GM18507 (cell line): ENCODE measurements at places on chromosomes 4 and X.
A peak's percentile ranks its signal among the peaks of the same experiment; 100 is the strongest.

DNA sequence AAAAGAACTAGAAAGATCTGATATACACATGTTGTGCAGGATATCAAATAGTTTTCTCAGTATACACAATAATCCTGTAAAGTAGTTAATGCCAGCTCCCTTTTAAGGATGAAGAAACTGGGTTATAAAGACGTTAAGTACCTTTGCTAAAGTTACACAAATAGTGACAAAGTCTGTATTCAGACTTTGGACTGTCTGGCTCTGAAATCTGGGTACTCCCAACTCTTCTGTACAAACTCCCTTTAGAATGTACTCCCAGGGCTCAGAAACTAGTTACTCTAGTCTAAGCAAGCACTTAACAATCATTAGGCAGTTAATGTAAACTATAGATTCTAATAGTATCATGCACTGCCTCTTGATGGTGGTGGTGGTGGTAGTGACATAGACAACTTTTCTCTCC, 7.2 kb downstream of the GPRASP3 start:
- no peak for DNase-seq

- DNase-seq: no peak
Observed at GRCh38 chr4:84498203-84498934, 723 bp downstream of the NKX6-1 start.

GRCh38 chr4:31043382-31044062, 323.4 kb downstream of the PCDH7 start:
- DNase-seq: no peak

- DNase-seq: no peak
Observed at GRCh38 chr4:122845066-122845465, 18.4 kb downstream of the FGF2 start.

DNA sequence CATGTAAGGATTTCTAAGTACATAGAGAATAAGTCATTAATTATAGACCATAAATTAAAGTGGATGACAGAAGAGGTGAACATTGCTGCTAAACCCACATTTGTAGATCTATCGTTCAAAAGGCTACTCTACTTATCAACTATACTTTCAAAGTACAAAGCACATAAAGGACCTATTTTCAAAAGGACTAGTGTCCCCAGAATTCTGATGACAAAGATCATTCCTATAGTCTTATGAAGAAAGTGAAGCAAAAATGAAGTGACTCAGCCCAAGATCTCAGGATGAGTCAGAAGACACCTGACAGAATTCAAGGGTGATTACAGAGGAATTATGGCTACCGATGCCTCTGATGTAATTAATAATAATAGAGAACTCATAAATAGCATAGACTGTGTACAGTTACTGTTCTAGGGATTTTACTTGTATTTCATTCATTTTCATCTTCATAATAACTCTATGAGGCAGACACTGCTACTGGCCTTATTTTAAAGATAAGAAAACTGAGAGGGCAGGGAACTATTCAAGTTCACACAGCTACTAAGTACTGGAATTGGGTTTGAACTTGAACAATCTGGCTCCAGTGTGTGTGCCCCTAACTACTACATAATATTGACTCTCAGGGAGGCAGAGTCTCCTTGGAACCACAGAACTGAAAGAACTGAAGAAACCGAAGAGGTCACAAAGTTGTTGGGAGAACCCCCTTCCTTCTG, 17.1 kb downstream of the USP46 start:
- peak; percentile 25 for DNase-seq

GRCh38 chr4:622071-622995, 3.0 kb upstream of the PDE6B start:
- no peak for DNase-seq

DNA sequence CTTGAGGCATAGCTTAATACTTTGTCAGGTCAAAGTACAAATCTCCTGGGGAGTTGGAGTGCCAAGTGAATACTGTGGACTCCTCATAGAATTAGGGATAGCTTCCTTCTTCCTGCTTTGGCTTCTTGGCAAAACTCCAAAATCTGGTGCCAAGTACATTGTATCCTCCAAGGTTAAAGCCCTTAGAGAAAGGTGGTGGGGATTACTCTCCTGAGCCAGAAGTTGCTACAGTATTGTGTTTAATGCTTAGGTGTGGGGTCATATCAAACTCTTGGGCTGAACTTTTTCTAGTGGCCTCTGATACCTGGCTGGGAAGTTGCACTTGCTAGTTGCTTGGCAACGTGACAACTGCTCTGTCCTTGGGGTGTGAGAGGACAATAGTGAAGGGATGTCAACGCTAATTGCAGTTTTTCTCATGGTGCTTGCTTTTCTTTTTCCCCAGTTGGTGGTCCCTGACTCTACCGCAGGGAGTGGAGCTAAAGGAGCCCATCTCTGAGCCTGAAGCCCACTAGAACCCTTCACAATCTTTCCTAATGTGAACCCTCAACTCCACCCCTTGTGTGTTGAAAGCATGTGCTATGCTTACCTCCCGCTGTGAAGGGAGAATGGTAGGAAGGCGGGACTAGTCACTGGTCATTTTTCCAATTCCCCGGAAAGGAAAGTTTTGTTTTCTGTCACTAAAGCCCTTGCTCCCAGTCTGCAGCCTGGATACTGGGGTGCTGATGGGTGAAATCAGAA, 35.5 kb downstream of the DLG3 start:
- no peak for DNase-seq

DNA sequence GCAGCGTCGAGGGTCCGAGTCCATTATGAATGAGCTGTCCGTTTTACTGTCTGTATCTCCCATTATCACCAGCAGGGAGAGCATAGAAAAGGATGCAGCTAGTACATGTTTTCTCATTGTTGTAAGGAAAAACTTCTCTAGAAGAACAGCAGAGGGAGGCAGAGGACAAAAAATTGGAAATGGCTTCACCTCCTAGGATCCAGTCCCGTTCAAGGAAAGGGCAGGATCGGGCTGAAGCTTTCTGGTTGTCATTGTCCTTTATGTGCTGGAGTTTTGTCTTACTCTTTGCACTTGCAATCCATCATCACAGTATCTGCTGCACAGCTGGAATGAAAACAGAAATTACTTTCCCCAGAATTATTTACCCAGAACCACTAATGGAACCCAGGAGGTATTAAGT, 14.7 kb downstream of the NDP start:
- DNase-seq: no peak

DNA sequence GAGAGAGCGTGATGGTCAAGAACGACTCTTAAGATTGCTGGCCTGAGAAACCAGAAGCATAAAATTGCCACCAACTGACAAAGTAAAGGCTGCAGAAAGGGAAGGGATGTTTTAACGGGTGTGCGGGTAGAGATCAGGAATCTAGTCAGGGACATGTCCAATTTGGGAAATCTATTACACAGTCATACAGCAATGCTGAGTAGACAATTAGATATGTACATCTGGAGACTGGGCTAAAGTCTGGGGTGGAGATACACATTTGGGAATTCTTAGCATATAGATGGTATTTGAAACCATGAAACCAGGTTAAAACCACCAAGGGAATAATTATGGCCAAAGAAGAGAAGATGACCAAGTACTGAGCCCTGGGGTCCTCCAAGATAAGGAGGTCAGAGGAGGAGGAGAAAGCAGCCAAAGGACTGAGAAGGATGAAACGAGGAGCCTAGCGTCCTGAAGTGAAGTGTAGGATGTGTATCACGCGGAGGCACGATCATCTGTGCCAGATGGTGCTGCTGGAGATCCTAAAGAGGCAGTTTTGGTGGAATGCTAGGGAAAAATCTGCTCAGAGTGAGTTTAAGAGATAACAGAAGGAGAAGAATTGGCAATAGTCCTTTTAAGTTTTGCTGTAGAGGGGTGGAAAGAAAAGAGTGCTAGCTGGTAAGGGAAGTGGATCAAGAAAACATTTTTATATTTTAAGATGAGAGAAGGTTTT, 36.5 kb downstream of the SEC24D start:
- DNase-seq: no peak

- DNase-seq: no peak
Observed at GRCh38 chr4:785332-786073, 40.4 kb downstream of the CPLX1 start.

DNA sequence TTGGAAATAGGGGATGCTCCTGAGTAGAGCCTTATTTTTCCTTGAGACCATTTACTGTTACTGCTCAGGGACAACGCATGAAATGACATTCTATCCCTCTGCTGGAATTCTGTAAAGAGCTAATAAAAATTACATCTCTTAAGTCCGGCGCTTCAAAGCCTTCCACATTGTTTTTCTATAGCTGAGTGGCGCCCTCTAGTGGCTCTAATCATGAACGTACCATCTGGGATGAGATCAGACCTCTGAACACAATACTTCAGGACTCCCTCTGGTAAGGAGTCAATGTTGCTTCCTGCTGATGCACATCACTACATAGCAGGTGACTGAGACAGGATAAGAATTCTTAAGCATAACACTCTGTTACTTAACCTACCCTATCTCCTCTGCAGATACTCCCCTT, 6.0 kb downstream of the HMGN5 start:
- no peak for DNase-seq

GRCh38 chr4:125303058-125303457, 11.7 kb upstream of the FAT4 start:
- no peak for DNase-seq

- DNase-seq: no peak
Observed at GRCh38 chr4:130478406-130478805, 1382.5 kb downstream of the C4orf33 start.

- DNase-seq: no peak
Observed at GRCh38 chr4:161457906-161458305, 705.9 kb downstream of the FSTL5 start.

DNA sequence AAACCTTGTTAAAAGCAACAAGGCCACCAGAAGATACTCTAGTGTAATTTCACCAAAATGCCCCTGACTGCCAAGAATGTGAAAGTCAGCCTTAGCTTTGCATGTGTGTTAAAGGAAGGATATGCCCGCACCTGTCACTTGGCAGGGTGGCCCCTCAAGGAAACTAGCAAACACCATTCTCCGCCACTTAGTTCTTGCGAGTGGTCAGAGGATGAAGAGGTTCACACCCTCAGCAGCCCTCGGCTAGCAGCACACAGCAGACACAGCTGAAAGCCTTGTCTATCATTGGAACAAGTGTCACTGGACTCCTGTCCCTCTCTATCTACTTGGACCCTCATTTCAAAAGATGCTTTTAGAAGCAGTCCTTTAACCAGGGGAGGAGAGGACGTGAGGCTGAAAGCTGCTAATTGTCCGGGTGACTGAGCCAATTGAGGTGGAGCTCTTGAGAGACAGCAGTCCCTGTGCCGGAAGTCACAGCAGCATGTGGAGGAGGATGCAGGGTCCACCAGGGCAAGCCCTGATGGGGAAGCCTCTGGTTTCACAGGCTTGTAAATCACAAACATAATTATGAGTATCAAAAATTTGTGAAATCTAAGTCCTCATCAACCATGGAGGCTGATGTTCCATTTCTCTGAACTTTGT, 18.0 kb downstream of the HHIP start:
- DNase-seq: no peak

DNA sequence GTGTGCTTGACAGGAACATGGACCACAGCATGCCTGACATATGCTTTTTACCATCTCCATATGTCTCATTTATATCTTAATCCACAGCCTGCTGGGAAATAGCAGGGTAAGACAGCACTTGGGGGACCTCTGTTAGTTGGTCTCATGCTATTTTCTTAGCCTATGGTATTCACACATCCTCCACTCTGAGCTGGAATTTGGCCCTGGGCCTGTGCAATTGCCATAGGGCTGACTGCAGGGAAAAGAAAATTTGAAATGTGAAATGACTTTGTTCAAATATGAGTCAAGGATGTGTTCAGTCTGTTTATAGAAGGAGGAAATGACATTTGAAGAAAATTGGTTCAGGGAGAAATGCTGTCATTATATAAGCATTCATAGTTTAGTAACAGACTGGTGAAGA, 9.6 kb upstream of the MAP7D3 start:
- no peak for DNase-seq

DNA sequence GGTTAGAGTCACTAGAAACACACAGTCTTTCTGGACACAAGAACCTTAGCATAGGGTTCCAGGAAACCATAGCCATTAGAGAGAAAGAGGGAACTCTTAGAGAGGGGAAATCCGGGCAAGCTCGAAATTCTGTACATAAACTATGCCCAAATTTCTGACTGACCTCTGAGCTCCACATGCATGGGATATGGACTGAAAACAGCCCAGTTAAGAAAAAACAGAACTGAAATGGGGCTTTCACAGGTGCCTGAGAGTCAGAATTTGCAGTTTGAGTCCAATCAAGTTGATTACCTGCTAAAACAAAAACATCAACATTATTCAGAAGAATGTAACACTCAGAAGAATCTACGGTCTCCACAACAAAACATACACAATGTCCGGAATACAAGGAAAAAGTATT, 13.1 kb downstream of the DCHS2 start:
- no peak for DNase-seq

DNA sequence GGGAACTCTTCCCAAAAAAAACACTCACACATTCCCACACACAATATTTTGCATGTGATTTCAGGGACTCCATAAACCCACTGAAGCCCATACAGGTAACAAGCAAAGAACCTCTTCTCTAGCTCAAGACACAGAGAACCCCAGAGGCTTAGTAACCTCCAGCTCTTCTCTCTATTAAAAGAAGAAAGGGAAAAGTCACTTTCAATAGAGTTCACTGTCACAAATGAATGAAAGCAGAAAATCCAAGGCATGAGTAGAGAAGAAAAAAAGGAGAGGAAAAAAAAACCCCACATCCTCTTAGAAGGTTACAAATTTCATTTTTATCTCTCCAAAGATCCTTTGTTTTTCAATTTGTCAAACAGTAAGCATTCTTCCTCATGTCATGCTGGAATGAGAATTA, 30.7 kb upstream of the DCLK2 start:
- no peak for DNase-seq

GRCh38 chrX:9995855-9996339, 28.7 kb downstream of the CLDN34 start:
- no peak for DNase-seq

DNA sequence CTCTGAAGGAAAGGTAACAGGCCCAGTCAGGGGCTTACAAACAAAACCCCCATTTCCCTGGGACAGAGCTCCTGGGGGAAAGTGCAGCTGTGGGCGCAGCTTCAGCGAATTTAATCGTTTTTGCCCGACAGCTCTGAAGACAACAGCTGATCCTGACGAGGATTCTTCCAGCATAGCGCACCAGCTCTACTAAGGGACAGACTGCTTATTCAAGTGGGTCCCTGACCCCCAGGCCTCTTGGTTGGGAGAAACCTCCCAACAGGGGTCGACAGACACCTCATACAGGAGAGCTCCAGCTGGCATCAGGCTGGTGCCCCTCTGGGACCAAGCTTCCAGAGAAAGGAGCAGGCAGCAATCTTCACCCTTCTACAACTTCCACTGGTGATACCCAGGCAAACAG, 486.7 kb downstream of the PRR32 start:
- no peak for DNase-seq

GRCh38 chr4:48930654-48931053, 24.1 kb upstream of the OCIAD2 start:
- DNase-seq: no peak

GRCh38 chr4:153297116-153297515, 47.4 kb upstream of the MND1 start:
- DNase-seq: no peak

- DNase-seq: no peak
Observed at GRCh38 chr4:6840062-6840976, 57.8 kb downstream of the KIAA0232 start.

- no peak for DNase-seq
Observed at GRCh38 chr4:75099321-75099720, 166.4 kb downstream of the PARM1 start.
